Right renal pelvis (tissue), 4 donors: ENCODE measurements at places on chromosomes 1 and 21. TPM values are rescaled to one million over a fixed set of nuclear protein-coding genes. Genes with fewer than 3 reads are reported as not detected.

DNA sequence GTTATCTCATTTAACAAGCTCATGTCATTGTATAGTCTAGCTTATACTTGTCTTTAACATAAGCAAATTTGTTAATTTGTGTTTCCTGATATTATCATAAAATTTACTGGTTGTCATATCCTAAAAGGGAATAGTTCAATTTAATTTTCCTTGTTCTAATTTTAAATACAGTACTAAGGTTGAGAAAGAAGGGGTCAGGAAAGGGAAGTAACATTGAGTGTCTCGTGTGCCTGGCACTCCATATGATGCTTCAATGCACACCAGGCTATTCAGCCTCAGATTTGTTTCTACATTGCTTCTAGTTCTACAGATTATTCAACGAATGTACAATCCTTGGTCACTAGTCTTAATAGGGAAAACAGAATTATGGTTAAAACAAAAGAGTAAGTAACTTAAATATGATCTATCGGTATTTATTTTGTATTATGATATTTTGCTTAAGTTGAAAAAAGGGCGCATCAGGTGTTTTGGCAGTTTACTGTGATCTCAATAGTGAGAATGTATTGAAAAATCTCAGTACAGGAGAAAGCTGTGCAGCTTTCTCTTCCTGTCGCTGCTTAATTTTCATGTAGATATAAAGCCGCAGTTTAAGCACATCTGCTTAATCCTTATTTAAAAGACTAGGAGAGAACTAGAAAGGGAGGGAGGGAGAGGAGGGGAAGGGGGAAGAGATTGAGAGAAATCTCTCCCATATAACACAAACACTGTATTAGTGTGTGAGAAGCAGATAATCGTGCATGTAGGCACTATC lies 13.0 kb downstream of the PTPRC start:
- DNase-seq, result no peak

The SLX9 gene
- 15.9 TPM for polyA plus RNA-seq

The COL9A2 gene
- polyA plus RNA-seq, result 24.4 TPM

GRCh38 chr1:20875198-20875973 lies 88.3 kb upstream of the HP1BP3 start:
- DNase-seq, result no peak

- no peak for DNase-seq
These were observed 94.1 kb upstream of the CASZ1 start for GRCh38 chr1:10890491-10891071.

The FALEC gene
- 0.42 TPM for polyA plus RNA-seq

The CD34 gene
- 118 TPM for polyA plus RNA-seq

The TRIM58 gene
- 1.3 TPM for polyA plus RNA-seq

DNA sequence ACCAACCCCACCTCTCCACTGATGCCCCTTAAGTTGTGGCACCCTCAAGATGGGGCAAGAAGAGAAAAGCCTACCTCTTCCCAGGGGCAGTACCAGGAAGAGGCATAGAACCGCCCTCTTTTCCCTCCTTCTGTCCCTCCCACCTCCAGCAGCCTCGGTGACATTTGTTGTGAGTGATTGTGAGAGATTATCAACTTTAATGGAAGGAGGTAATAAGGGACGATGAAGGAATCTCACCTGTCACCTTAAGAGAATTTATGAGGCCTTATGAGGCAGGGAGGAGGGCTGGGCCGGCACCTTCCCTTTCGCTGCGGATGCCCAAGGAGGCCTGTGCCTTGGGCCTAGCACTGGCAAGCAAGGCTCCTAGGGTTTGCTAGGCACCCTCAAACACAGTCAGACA lies 1.4 kb upstream of the ADGRB2 start:
- DNase-seq, result no peak

The CALML6 gene
- 0.22 TPM for polyA plus RNA-seq

DNA sequence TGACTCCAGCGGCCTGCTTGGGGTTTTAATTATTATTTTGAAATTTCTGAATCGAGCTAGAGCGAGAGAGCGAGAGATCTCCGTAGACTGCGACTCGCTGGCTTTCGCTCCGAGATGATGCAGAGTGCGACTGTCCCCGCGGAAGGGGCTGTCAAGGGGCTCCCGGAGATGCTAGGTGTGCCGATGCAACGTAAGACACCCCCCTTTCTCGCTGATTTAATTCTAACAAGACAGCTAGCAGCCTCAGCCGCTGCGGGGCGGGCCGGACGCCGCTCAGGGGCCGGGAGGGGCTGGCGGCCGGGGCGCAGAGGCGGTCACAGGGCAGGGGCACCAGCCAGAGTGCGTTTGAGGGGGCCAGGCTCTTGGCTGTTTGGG lies 339 bp downstream of the LHX4 start:
- DNase-seq, result no peak

The C2CD4D gene
- 0.23 TPM for polyA plus RNA-seq

The HES3 gene
- polyA plus RNA-seq, result not detected

The HSPA6 gene
- 0.34 TPM for polyA plus RNA-seq

DNA sequence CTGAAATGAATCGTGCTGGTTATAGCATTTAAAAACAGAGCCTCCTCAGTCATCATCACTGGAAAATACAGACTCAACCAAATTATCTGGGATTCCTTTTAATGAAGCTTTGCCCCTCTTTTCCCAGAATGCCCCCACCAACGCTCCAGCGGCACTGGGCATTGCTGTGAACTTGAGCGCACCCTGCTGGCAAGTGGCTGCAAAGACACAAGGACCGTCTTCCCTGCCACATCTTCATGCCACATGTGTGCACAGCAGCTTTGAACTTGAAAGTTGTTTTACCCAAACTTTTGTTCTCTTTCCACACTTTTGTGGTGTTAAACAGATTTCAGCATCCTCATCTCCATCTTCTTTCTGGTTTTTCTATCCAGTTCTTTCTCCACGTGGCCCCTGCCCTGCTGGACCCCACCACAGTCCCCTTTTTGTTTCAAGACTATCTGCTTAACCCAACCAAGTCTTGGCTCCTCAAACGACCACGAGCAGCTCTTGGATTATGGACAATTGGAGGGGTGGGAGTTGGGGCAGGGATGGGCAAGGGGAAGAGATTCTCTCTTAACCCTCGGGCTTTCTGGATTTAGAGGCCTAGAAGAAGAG lies 12.8 kb upstream of the LMX1A start:
- no peak for DNase-seq

The WARS2 gene
- polyA plus RNA-seq, result 20.4 TPM

The BRINP3 gene
- 8.9 TPM for polyA plus RNA-seq

GRCh38 chr1:175648927-175649326 lies 94.5 kb downstream of the TNR start:
- DNase-seq, result no peak

GRCh38 chr21:38048167-38048566 lies 131.9 kb upstream of the KCNJ6 start:
- no peak for DNase-seq

DNA sequence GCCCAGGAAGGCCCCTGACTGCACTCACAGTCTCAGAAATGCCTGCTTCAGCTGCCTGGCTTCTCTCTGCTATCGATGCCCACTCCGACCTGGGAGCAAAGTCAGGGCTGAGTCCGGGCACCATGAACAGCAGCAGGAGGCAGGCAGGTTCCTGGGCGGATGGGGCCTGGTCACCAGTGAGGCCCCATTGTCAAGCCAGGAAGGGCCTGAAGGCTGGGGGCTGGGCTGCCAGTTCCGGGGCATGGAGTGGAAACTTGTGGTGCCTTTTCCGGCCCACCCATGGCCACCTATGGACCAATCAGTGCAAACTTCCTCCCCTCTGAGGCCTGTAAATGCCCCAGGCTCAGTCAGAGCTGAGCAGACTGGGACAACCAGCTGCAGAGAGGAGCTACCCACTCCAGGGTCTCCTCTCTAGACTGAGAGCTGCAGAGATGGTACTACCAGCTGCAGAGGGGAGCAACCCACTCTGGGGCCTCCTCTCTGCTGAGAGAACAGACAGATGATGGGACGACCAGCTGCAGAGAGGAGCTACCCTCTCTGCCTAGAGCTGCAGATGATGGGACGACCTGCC lies 286.5 kb downstream of the SMYD3 start:
- no peak for DNase-seq

DNA sequence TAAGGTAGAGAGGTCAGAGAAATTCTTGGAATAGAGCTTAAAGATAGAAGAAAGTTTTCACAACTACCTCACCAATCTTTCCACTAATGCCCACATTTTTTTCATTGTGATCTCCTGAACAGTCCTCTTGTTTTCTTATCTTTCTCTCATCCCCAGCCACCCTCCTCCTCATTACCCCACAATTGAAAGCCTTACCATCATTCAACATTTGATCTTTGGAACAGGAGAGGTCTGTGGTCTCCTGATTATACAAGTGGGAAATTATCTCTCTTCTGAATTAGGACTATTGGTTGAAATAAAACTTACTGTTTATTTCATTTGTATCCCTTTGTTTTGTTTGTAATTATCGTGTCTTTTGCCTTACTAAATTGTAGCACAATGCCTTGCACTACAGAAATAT lies 29.6 kb downstream of the DNAH14 start:
- DNase-seq, result no peak

GRCh38 chr21:33268393-33268736 lies 2.2 kb downstream of the IL10RB start:
- DNase-seq, result no peak

The KLF17 gene
- polyA plus RNA-seq, result not detected

The AJAP1 gene
- 1.8 TPM for polyA plus RNA-seq

- DNase-seq, result peak; percentile 89
These were observed 271.6 kb downstream of the TM2D1 start for GRCh38 chr1:61453111-61453961.

DNA sequence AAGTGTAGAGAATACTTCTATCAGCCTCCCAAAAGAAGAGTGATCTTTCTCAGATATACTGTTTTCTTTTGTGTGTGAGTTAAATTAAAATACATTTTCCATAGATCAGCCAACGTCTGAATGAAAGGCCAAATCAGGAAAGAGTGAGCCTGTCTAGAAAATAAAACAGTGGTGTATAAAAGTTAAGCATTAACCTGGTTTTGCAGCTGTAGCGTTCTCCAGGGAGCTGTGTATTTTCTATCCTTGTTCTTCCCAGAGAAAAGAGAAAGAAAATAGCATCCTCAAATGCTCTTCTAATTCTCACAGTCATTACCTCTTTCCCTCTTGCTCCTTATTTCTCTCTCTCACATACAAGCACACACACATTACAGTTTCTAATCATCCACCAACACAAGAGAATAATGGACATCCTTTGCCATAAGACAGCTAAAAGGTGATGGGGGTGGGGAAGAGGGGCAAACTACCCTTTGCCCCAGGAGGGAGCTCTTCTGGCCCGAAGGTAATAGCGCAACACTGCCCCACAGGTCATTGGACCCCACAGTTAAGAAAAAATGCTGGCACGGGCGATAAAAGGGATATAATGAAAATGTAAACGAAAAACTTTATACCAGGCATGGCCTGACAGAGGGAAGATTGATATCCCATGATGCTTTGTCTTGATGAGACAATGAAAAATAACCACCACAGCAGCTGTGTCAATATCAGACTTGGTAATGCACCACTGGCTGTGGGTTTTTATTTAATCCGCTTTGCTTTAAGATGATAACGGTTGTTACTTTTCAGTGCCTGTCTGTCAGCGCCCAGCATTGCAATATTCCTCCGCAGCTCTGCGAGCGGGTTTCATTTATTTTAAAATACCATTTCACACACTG lies 150.3 kb downstream of the NUF2 start:
- DNase-seq, result peak; percentile 20

The TFF2 gene
- polyA plus RNA-seq, result not detected

GRCh38 chr1:229452956-229453801 lies 19.3 kb upstream of the ACTA1 start:
- no peak for DNase-seq

The MSH4 gene
- 0.14 TPM for polyA plus RNA-seq

DNA sequence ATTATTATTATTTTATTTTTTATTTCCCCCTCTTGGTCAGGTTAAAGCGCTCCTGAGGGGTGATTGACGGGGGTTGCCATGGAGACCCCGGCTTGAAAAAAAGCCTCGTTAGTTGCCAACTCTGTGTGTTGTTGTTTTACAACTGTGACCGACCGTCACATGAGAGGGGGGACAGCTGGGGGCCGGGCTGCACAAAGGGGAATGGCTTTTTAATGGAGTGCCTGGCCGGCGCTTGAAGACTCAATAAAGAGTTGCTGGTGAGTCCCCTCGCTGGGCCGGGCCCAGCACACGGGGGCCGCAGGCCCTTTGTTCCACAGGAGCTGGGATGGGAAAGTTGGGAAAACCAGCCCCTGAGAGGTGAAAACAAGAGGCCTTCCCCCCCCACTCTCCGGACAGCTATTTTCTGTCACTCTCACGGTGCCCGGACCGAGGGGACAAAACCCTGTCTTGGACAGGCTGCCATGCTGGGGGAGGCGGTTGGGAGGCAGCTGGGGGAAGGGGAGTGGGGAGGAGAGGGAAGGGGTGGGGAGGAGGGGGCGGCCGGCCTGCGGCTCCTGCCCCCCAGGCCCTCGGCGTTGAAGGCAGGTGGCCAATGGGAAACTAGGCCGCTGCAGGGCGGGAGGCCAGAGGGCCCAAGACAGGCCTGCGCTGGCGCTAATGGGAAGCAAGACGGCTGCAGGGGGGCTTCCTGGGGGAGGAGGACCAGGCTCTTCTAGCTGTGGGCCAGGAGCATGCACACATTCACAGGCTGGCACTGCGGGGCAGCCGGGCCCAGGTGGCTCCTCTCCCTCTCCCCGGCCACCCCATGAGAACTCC lies 67.6 kb downstream of the CASZ1 start:
- DNase-seq, result no peak

DNA sequence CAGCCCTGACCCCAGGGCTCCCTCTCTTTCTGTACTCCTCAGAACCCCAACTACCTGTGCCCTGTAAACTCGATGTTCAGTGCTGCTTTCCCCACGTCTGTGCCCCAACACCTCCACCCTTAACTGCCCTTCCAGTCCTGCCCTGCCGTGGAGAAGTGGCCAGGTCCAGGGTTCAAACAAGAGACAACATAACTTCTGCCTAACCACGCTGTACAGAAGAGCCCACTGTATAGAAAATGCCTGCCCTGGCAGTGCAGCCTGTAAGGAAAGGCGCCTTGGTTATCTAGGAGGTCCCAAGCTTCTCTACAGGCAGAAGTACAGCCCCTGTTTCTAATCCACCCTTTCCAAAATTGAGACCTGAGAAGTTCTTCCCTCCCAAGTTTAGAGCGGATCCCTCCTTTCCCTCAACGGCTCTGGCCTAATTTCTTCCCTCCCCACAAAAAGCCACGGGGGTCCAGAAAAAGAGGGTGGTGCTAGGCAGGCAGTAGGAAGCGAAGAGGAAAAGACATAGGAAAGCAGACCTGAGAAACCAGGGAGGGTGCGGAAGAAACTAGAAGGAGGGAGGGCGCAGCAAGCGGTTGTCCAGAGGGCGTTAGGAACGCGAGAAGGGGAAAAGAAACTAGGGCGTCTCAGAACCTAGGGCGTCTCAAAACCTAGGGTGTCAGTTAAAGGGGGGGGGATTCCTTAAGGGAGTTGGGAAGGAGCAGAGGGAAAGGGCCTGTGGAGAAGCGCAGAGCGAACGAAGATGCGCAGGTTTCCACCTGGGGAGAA lies 3.2 kb downstream of the DMRTA2 start:
- no peak for DNase-seq

The ZNF648 gene
- polyA plus RNA-seq, result 0.48 TPM
